ENCODE measurements at places on chromosomes 1 and 21.
A peak's percentile ranks its signal among the peaks of the same experiment; 100 is the strongest.

- DNase-seq, result no peak
Measured at GRCh38 chr1:100445565-100445964, 92.4 kb upstream of the GPR88 start.

DNA sequence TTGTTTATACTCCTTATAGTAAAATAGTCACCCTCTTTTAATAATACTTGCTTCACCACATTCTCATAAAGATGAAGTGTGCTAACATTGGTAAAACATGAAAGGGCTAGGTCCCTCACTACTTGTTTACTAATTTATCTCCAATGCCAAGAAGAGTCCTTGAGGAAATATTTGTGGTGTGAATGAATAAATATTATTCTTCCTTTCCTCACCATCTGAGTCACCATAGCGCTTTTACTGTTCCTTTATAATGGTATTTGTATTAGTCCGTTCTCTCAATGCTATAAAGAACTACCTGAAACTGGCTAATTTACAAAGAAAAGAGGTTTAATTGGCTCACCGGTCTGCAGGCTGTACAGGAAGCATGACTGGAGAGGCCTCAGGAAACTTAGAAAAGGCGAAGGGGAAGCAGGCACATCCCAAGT lies 222.8 kb upstream of the ZRANB2 start:
- no peak for DNase-seq

DNA sequence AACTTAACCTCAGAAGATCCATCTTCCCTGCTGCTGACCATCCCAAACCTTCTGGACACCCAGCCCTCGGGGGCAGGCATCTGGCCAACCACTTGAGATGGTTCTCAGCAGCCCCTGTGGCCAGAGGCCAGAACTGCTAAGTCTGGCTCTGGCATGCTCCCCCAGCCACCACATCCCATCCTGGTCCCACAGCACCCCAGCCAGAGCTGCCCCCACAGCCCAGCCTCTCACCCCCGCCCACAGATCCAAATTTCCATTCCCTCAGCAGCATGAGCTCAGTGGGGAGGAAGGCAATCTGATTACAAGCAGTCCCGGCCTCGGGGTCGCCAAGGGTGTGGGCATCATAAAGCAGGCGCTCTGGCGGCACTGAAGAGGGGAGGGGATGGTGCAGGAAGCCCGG lies 45.6 kb downstream of the GLIS1 start:
- DNase-seq, result no peak

DNA sequence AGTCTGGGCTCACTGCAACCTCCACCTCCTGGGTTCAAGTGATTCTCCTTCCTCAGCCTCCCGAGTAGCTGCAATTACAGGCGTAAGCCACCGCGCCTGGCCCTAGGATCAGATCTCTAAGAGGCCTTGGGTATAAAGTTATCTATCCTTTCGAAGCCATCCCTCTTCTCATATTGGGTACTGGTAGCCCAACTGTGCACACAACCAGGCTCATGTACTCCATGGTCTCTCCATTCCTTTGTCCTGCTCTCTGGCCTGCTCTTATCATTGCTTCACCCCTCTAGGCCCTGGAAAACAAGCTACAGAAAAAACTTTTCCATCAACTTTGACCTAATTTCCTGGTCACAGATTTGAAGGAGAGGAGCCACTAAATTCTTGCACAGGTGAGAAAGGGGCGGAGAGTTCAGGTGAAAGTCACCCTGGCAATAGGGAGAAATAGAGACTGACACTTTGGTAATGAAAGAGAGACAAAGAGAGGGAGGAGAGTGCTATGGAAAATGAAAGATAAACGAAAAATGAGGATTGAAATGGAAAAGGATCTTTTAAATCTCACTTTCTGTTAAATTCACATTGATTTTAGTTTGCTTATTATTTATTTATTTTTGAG lies 6.0 kb downstream of the TXNIP start:
- no peak for DNase-seq

- DNase-seq, result no peak
Measured at GRCh38 chr1:1167841-1168450, 5.7 kb upstream of the TTLL10 start.

- DNase-seq, result no peak
Measured at GRCh38 chr1:193762236-193762635, 575.8 kb upstream of the B3GALT2 start.

GRCh38 chr1:206128196-206128595 lies 11.0 kb upstream of the AVPR1B start:
- DNase-seq, result no peak

GRCh38 chr1:229869687-229870086 lies 197.4 kb upstream of the GALNT2 start:
- DNase-seq, result no peak

DNA sequence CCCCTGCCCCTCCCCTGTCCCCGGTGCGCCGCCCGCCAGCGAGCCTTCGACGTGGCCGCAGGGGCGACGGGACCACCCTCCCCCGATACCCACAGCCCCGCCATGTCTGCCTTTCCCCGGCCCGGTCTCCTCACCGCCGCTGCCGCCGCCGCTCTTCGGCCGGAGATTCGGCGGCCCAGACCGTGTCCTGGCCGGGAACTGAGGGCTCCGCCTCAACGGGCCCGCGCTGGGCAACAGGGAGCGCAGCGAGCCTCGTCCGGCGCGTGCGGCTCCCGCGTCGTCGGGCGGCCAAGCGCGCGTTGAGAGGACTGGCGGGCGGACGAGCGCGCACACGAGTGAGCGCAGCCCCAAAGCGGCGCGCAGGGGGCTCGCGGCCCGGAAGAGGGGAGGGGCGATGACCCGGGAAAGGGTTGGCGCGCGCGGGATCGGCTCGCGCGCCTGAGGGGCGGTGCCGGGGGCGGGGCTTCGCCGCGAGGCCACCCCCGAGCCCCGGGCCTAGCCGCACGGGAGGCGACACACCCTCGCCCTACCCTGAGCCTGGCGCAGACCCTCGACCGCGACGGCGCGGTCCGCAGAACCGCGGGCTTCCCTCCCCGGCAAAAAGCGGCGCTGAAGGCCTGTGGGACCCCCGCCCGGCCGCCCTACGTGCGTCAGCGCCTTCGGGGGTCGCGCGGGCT lies at the start of gene BTG3:
Gene BTG3, minus strand, starts transcription at position 337 of the 677 bp plus-strand sequence. CDS start 3,757 bp downstream, outside the sequence.
- peak; percentile 55 for DNase-seq

- DNase-seq, result no peak
Measured at GRCh38 chr1:238681021-238681420, 705.3 kb upstream of the CHRM3 start.

DNA sequence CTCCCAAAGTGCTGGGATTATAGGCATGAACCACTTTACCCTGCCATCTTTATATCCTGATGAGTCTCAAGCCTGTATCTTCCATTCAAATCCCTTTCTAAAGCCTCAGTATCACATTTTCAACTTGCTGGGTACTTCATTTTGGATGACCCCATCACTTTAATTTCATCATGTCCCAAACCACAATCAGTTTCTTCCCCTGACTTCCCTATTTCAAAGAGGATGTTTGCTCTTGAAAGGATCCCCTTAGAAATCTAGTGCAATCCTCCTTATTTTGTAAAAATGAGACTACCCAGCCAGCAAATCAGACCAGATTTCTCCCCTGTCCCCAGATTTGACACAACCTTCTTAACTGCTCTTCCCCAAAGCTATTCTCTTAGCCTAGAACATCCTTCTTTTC lies 7.0 kb upstream of the TRIT1 start:
- DNase-seq, result no peak

GRCh38 chr1:221706191-221706590 lies 35.7 kb downstream of the DUSP10 start:
- DNase-seq, result no peak

DNA sequence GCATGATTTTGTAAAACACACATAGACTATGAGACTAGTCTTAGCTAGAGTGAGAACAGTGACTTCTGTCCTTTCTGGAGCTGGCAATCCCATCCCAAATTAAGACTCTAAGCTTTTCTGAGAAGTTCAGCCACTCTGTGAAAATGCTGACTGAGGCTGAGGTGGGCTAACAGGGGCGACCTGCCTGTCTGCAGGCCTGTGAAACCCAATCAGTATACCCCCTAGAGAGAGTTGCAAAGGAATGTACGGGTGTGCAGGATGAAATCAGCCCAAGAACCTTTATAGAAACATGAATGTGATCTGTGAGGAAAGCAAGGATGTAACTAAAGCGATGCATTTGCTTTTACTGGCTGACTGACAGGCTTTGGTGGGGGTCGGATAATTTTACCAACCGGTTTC lies 16.0 kb upstream of the TBX15 start:
- no peak for DNase-seq

GRCh38 chr1:198943484-198944187 lies 304.8 kb downstream of the PTPRC start:
- no peak for DNase-seq

- peak; percentile 19 for DNase-seq
Measured at GRCh38 chr1:14949836-14950713, 203.5 kb upstream of the TMEM51 start.

DNA sequence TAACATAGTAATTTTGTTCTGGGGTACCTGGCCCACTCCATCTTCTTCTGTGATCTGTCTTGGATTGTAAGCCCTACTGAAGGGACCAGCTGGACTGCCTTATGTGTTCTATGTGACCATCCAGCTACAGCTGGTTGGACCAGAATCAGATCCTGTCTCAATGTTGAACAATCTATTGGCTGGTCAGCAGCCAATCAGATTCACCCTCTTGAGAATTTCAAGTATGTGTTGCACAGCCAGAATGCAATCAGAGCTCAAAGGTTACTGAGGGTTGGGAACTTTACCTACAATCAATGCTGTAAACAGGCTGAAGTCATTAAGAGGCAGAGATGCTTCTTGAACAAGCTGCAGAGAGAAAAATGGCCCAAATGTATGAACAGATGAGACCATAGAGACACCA lies 61.9 kb downstream of the KCNC4 start:
- no peak for DNase-seq

GRCh38 chr1:206953126-206953525 lies 6.9 kb upstream of the PIGR start:
- no peak for DNase-seq

GRCh38 chr1:83593073-83593472 lies 405.9 kb downstream of the TTLL7 start:
- no peak for DNase-seq

- no peak for DNase-seq
Measured at GRCh38 chr1:100164216-100164615, 13.8 kb downstream of the LRRC39 start.

- no peak for DNase-seq
Measured at GRCh38 chr1:157388057-157388456, 164.3 kb downstream of the FCRL5 start.

DNA sequence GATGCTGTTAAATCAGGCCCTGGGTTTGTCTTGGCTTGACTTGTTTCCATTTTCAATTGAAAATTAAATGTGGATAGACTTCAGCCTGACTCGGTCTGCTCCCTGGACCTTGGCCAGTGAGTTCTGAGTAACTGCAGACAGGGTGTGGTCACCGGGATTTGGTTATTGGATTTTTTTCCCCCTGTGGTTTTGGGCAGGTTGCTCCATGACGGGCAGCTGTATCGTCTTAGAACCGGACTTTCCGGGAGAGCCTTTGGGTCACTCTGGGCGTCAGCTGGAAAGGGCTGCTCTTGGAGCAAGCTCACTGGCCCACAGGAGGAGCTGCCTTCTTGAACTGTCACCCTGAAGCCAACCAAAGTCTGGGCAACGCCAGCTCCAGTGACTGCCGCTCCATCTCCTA lies 75.0 kb downstream of the CLIC6 start:
- no peak for DNase-seq

- DNase-seq, result no peak
Measured at GRCh38 chr1:82386365-82387011, 585.8 kb downstream of the ADGRL2 start.

- DNase-seq, result no peak
Measured at GRCh38 chr1:6657138-6657537, 32.5 kb downstream of the THAP3 start.

GRCh38 chr1:24361811-24362210 lies 42.7 kb downstream of the GRHL3 start:
- no peak for DNase-seq

- DNase-seq, result no peak
Measured at GRCh38 chr21:44263221-44263760, 1.6 kb upstream of the DNMT3L start.

DNA sequence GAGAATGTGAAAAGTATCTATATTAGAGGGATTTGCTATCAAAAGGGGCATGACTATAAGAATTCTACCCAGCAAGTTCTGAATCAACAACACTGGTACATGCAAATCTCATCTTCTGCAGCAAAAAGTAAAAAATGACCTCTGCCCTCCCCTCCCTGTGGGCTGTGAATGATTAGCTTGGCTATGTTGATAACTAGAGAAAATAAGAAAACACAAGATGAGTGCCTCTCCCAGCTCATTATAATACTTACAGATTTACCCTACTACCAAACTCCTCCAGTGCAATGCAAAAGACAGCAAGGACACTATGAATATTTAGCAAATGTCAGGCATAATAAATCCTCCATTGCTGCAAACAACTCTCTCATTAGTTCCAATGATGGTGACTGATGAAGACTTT lies 102.4 kb downstream of the SLC45A1 start:
- no peak for DNase-seq

DNA sequence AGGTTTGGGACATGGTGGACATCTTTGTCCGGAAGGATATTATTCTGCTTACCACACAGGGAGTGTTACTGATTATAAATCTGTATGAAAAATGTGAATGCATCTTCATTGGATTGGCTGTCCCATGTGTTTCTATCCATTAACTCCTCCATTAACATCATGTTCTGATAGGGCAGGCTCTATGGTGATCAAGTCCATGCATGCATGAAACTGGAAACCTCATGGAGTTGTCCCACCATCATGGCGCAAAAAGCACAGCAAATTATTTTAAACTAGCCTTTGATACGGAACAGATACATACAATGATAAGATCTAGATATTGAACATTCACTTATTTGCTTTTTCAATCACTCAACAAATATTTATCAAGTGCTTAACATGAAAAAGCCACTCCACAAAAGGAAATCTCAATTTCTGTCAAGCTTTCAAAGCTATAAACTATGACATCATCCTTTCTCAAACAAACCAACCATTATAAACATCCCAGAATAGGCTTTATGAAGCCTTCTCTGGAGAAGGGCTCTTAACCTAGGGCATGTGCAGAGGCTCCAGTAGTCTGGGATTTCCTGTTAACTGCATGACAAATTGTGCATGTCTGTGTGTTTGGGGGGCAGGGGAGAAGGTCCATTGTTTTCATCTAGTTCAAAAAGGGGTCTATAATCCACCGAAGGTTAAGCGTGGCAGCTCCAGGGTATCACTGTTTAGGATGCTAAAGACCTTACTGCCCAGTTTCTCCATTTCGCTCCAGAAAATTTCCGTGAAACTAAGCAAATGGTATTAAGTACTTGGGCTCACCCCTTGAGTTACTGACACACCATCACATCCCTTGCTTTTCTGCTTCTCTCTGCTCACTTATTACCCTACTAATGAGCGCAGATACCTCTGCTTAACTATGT lies 46.1 kb downstream of the ADAMTS1 start:
- no peak for DNase-seq

- DNase-seq, result no peak
Measured at GRCh38 chr1:209160230-209160629, 423.3 kb upstream of the CAMK1G start.

Data from C1 segment of cervical spinal cord (tissue), 14 donors.